ENCODE measurements at places on chromosomes 6 and 20.

DNA sequence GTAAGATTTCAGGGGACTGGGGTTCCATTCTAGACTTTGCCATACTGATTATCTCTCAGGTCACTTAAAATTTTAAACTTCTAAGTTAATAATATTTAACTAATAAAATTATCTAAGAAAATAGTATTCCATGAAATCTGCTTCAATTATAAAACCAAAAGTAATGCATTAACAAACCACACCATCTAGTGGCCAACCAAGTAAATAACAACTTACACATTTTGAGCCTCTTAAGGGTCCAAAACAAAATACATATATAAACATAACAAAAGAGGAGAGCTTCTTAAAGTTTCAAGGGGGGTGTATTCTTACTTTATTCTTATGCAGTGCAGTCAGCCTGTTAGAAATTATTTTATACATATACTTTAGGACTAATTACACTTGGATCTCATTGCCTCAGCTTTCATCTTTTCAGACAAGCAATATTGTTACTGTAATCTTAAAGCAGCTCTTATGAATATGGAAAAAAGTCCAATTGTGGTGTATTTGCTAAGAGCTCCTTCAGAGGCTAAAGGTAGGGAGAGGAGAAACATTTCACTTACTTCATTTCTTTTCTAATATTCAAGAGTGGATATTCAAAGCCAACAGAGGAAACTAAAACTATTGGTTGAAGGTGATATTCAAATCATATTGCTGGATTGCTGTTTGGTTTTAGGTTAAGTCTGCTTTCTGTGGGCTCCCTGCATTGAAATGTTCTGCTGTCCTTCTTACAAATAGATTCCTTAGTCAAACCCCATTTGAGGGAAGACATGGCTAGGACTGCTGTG, 199.7 kb upstream of the SIM1 start:
- DNase-seq: no peak

GRCh38 chr6:73509851-73510250, 11.0 kb downstream of the EEF1A1 start:
- DNase-seq: no peak

- no peak for DNase-seq
Observed at GRCh38 chr20:21514553-21515251, 838 bp upstream of the NKX2-2 start.

- DNase-seq: no peak
Observed at GRCh38 chr6:39819228-39819627, 27.1 kb downstream of the DAAM2 start.

- no peak for DNase-seq
Observed at GRCh38 chr6:72535124-72535523, 86.7 kb upstream of the KCNQ5 start.
